ENCODE measurements at places on chromosomes 11 and 22.

DNA sequence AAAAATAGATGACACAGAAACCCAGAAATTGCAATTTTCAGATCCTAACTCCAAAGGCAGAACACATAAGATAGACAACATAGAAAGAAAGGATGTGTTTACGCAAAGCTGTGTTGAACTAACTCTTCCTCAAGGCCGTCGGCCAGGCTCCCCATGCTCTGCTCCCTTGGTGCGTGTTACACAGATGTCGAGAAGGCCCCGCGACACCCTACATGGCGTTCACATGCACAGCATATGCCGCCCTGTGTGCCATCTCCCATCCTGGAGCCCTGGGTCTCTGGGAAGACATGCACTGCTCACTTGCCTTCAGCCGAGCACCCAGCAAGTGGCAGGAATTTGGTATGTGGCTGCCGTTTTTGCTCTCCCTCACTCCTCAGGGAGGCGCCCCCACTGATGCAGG, 47.0 kb upstream of the ARFGAP3 start:
- DNase-seq = no peak

GRCh38 chr11:44761551-44761961, 34.8 kb downstream of the TSPAN18 start:
- no peak for DNase-seq

- DNase-seq = no peak
Observed at GRCh38 chr11:15278128-15278527, 163.4 kb downstream of the INSC start.

GRCh38 chr22:30743257-30744020, 48.8 kb downstream of the OSBP2 start:
- no peak for DNase-seq

DNA sequence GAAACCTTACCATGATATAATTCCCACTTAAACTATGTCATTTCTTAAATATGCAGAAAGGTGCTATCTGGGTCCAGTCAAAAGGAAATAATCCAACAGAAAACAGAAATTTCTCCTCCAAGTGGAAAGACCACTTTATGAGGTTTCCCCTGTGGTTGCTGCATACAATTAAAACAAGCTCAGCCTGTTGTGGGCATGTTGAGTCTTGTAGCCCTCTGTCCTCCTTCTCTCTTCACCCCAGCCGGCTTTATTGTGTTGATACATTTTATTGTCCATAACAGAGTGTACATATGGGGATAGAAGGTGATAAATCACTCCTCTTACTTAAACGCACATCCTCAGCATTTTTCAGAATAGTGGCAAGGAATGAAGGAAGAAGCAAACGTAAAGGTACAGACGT, 126.0 kb upstream of the MTNR1B start:
- DNase-seq = no peak

GRCh38 chr22:37165940-37166674, 16.4 kb upstream of the IL2RB start:
- DNase-seq = no peak

DNA sequence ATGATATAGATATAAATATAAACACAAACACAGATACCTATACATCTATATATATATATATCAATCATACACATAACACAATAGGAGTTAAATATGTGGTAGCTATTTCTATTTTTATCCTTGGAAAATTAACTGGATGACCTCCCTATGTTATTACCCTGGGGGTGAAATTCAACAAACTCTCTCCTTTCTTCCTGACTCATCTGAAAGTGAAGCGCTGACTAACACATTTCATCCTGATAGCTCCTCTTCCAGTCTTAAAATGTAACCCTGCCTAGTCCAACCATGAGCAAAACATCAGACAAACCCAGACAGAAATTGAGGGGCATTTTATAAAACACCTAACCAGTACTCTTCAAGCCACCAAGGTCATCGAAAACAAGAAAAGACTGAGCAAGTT, 220.6 kb upstream of the ISX start:
- DNase-seq = no peak

All from RWPE2 (cell line).